ENCODE measurements at places on chromosomes 6 and 20.

- DNase-seq, result no peak
These were observed 85.2 kb upstream of the CNR1 start for GRCh38 chr6:88251301-88251700.

DNA sequence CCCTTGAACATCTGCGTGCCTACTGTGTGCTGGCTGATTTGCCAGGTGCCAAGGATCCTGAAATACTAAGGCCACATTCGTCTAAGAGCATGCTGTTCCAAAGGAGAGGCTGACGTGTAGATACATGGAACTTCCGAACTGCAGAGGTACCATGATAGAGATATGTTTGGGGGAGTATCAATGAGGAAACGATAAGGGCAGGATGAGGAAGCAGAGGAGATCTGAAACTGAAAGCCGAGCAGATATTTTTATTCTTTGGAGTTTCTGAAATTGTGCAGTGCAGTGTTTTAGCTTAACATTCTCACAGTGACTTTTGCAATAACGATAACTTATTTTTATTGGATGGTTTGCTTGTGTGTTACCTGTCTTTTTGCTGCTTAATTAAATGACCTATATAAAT is 24.3 kb downstream of the BMP6 start:
- DNase-seq, result peak; percentile 60

GRCh38 chr20:37192137-37192854 is 12.9 kb upstream of the MROH8 start:
- peak; percentile 50 for DNase-seq

DNA sequence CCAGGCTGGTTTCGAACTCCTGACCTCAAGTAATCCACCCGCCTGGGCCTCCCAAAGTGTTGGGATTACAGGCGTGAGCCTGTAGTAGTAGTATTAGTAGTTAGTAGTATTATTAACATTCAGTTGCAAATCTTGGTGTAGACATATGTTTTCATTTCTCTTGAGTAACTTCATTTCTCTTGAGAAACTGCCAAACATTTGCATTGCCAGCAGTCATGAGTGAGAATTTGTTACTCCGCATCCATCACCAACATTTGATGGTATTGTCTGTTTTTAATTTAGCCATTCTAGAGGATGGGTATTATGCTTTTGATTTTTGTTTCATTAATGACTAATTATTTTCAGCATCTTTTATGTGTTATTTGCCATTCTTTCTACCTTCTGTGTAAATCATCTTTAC is 1.5 kb upstream of the ERVFRD-1 start:
- no peak for DNase-seq

DNA sequence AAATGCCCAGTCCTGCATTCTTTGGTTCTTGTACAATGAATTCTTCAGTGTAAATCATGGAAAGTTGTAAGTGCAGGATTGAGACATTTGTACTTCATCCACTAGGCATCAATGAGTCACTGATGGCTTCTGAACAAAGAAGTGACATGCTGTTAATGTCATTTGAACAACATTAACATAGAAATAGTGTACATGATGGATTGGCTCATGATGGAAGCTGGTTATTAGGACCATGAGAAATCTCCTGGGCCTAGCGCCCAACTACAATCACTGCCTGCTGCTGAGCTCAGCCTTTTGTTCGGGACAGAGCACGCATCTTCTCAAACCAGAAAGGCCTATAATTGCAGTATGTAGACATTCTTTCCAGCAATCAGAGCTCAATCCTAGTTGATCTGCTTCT is 316.8 kb upstream of the TSHZ2 start:
- DNase-seq, result no peak

GRCh38 chr20:41553142-41553879 is 64.9 kb downstream of the CHD6 start:
- peak; percentile 43 for DNase-seq

Data from inflammatory macrophage treated with lipopolysaccharide for 1 hour (primary cell).